ENCODE measurements at places on chromosomes 4 and X.

DNA sequence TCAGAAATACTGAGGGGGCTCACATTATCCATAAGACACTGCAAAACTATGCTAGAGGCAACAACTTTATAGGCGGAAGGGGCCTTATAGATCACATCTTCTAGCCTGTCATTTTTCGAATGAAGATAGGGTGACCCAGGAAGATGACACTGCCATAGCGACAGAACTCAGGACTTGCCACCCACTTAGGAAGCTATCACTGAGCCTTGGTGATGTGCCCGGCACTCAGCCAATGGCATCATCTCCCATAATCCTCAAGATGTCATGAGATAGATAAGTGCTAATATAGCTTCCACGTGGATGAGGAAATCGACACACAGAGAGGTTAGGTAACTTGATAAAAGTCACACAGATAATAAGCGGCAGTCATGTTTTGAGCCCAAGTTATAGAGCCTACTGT, 346.6 kb downstream of the DHX15 start:
- no peak for DNase-seq

- no peak for DNase-seq
Measured at GRCh38 chrX:103550415-103551051, 31.2 kb upstream of the RAB40A start.

GRCh38 chrX:43655151-43656004, 721 bp upstream of the MAOA start:
- peak; percentile 39 for DNase-seq

- DNase-seq, result no peak
Measured at GRCh38 chr4:6875431-6875831, 34.2 kb upstream of the TBC1D14 start.

DNA sequence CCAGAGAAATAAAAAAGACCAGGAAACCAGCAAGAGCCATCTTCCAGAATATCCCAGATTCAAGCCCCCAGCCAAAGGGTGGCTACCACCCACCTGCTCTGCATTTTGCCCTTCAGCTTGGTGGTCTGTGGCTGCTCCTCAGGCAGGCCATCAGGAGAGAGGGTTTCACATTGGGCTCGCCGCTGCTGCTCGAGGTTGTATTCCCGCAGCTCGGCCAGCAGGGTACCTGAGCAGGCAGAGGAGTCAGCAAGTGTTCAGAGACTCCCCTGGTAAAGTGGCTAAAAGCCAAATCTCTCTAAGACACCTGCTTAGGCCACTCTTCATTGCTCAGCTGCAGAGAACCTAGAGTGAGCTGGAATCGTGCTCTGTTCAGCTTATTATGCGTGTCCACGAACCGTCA, 110.8 kb upstream of the HSD17B10 start:
- DNase-seq, result no peak

GRCh38 chrX:12118134-12118533, 20.1 kb upstream of the FRMPD4 start:
- DNase-seq, result no peak

DNA sequence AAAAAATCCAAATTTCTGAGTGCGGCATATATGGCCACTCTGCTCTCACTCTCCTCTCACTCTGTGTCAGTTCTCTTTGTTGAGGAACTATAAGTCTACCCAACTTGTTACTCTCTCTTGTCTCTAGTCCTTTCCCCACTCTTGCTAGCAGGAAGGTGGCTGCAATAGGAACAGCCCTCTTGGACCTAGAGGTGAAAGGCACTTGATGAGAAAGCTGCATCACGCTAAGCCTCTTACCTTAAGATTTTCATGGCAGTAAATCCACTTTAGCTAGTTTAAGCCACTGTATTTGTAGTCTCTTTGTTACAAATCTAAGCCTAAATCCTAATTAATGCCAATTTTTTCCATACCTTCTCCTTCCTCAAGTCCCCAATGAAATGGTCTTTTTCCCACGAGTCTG, 189.9 kb downstream of the NKX6-1 start:
- DNase-seq, result no peak

Data from Daoy (cell line).